Choroid plexus epithelial cell (primary cell): ENCODE measurements at places on chromosomes 1 and 21.

GRCh38 chr1:95127380-95127779 is 10.2 kb downstream of the TLCD4 start:
- no peak for DNase-seq

DNA sequence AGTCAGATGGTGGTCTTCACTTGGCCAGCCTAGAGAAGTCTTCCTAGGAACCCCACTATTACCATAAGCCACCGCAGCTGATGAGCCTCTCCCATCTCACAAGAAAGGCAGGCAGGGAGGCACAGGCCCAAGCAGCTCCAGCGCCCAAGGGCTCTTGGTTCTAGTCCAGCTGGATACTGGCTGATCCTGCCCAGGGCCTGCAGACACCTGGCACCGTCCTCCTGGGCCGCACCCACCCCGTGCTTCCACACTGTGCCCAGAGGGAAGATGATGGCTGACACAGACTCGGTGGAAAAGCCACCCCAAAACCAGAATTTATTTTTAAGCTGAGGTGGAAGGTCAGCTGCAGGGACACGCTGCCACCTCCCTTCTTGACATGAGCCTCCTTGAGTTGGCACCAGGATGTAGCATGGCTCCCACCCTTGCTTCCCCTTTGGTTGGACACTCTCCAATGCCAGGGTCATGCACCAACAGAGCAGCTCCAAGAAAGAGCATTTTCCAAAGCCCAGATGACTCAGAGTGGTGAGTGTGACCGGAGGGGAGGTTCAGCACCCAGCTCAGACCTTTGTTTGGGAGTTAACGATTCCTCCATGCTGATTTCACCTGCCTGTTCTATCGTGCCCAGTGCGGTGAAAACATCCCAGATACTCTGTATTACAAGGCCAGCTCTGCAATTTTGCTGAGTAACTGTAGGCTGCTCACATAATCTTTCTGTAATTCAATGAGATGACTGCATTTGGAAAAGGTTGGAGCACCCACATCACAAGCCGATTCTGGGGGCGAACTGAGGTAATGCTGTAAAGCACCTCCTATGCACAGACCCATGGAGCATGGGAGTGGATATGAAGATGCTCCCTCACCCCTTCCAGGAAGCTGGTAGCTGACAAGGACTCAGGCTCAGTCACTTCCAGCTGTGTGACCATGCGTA is 63.1 kb upstream of the SLC2A1 start:
- no peak for DNase-seq

- DNase-seq = no peak
Measured at GRCh38 chr1:105872817-105873216, 1183.7 kb upstream of the PRMT6 start.

DNA sequence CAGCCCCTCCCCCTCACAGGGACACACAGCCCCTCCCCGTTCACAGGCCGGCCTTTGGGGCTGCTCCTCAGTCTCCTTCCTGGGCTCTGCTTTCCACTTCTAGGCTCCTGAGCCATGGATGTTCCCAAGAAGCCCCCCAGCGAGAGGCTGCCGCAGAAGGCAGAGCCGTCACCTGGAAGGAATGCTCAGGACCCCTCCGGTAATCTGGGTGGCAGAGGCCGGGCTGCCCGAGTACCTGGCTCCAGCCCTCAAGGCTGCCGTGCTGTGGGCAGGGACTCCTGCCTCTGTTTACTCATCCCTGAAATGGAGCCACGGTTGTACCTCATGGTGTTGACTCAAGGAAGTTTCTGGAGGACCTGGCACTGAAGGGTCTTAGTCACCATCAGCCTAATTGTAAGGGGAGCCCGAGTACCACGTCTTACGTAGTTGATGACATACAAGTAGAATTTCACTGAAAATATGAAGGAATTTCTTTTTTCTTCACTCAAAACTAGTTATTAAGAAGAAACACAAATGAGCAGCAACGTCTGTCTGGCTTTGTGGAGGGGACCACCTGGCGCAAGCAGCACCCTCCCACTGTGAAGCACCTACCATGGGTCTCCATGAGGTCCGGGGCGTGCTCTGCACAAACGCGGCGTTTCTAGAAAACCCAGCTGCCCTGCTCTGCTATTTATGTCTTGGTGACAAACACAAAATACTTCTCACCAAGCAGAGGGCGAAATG is 33.7 kb downstream of the PRDM15 start:
- no peak for DNase-seq

DNA sequence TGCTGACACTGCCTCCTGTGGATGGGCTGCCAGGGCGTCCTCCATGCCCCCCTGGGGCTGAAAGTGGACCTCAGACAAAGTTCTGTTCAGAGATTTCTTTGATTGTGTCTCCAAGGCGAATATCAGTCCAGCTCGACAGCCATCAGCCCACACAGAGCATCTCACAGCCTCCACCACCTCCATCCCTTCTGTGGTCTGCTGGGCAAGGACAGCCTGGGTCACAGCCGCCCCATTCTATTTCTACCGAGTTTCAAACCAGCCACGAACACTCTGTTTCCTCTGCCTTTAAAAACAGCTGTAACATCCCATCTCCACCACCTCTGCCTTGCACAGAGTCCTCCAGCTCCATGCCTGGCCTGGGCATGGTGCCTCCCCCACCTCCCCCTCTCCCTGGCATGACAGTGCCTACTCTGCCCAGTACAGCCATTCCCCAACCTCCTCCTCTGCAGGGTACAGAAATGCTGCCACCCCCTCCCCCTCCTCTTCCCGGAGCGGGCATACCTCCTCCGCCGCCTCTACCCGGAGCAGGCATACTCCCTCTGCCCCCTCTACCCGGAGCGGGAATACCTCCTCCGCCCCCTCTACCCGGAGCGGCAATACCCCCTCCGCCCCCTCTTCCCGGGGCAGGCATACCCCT is 115.5 kb downstream of the FMN2 start:
- DNase-seq = no peak

- DNase-seq = no peak
Measured at GRCh38 chr1:214440219-214440965, 111.0 kb downstream of the PTPN14 start.

DNA sequence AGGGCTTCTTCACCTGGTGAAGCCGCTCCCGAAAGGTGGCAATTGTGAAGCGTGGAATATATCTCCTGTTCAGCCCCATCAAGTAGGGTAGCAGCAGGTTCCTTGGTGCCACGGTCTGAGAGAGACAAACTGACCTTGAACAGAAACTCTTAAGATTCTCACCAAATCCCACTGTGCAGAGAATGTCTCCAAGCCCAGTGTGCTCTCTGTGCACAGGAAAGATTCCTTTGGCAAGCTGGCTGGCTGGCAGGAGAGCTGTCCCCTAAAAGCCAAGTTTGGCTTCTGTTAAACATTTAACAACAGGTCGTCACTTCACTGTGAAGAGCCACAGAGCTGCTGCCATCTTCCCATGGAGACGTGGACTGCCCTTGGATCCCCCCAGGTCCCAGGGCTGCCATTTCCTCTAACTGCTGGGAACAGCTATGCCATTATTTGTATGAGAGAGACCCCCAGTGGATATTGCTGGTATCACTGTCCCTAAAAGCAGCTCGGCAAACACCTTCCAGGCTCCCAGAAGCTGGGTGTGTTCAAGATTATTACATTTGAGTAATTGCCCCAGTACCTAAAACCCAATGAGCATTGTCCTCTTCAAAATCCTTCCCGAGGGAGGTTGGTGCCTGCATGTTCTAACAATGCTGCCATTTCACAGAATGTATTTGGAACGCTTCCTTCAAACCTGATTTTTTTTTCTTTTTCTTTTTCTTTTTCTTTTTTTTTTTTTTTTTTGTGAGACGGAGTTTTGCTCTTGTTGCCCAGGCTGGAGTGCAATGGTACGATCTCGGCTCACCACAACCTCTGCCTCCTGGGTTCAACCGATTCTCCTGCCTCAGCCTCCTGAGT is 71.8 kb downstream of the CD58 start:
- DNase-seq = peak; percentile 80

GRCh38 chr21:18382141-18382540 is 21.4 kb downstream of the TMPRSS15 start:
- no peak for DNase-seq

DNA sequence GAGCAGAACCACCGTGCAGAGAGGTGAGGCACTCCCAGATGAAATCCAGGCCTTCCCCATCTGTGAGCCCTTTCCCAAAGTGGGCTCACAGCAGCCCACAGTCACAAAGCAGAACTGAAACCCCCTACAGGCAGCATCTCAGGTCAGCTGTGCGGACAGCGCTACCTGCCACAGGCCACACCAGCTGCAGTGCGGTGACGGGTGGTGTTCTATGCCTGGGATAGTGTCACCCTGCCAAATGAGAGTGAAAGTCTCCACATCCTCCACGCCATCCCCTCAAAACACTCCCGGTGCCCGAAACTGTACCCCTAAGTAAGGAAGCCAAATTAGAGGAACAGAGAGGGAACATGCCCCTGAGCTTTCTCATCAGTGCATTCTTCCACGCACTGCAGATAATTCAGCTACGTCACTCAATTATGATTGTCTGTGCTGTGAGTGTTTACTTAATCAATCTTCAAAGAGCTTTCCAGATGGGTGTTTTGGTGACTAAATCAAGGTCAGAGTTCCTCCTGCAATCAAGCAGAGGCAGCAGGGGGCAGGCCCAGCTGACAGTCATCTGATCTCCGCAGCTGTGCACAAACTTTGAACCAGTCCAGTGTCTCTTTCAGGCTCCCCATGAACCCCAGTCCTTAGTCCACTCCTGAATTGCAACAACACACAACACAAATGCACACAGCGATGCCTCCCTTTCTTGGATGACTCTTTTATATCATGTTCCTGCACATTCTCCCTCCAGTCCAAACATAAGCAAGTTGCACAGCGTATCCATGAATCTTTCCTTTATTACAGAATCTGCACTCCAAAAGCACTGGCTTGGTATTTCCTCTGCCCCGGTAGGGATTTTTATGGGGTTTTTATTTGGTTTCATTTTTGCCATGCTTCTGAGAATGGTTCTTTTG is 150.0 kb downstream of the TOMM20 start:
- DNase-seq = peak; percentile 95

- no peak for DNase-seq
Measured at GRCh38 chr1:157150631-157151030, 12.4 kb upstream of the ETV3 start.

GRCh38 chr1:165281207-165281901 is 75.2 kb downstream of the LMX1A start:
- no peak for DNase-seq

GRCh38 chr1:112704391-112704933 is 2.5 kb downstream of the RHOC start:
- DNase-seq = no peak

GRCh38 chr21:15159382-15160020 is 94.7 kb upstream of the NRIP1 start:
- DNase-seq = peak; percentile 63

DNA sequence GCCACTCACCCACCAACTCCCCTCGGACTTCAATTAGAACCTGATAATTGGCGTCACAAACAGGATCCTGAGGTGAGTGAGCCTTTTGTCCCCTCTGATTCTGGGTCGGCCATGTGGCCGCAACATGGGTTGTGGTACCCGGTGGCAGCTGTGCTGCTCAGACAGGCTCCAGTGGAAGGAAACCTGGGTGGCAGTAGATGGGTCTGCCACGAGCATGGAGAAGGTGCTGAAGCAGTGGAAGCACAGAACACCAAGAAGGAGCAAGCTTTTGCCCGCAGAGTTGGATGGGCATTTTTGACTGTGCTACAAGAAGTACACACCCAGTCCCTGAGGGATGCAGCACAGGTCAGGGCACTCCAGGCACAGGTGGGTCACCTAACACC is 16.5 kb upstream of the UBE2U start:
- no peak for DNase-seq

- peak; percentile 19 for DNase-seq
Measured at GRCh38 chr1:40745176-40745575, 38.4 kb upstream of the KCNQ4 start.

DNA sequence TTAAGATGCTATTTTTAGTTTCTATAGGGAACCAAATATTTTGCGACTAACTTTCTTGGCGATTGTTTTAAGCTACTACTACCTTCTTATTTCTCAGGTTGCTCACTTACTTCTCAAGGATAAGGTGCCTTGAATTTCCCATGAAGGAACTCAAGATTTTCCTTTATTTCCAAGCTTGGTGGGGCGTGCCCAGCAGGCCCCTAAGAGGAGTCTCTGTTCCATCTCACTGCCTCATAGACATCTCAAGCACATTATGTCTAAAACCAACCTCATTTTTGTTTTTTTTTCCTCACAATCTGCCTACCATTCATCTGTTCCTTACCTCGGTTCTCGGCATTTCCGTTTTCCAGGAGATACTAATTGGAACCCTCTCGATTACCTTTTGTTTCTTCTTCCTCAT is 421.9 kb downstream of the DISC1 start:
- no peak for DNase-seq

- DNase-seq = no peak
Measured at GRCh38 chr1:205780335-205780734, 5.1 kb upstream of the RAB29 start.

GRCh38 chr1:20302108-20302471 is 11.4 kb downstream of the VWA5B1 start:
- DNase-seq = no peak

DNA sequence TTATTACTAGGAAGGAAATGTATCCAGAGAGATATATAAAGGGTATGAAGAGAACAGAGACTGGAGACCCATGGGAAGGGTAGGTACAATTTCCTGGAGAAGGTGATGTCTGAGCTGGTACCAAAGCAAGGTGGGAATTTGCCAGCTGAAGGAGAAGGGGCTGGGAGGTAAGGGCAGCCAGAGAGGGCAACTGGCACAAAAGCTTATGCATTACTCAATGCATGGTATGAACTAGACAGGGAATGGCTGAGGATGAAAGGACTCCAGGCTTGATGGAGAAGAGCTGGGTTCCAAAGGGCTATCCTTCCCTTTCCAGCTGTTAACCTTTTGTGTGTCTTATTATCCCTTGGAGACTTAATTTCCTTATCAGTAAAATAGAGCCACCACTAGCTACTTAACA is 113.6 kb upstream of the GADD45A start:
- DNase-seq = no peak

DNA sequence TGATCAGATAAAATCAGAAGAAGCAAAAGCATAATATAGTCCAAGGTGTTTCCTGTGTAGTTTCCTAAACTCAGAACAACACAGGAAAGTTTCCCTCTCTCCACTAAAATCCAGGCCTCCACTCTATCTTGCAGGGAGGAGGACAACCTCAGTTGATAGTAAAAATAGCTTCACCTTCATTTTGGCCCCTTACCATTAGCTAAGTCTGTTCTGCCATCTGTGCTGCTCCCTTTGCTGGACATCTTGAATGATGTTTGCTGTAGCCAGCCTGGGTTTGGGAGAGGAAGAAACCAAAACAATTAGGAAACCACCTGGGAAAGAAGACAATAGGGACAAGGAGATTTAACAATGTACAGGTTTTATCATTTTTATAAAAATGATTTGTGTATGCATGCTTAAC is 18.6 kb downstream of the DCAF8 start:
- DNase-seq = no peak

GRCh38 chr1:214364386-214364785 is 83.4 kb downstream of the SMYD2 start:
- DNase-seq = no peak

DNA sequence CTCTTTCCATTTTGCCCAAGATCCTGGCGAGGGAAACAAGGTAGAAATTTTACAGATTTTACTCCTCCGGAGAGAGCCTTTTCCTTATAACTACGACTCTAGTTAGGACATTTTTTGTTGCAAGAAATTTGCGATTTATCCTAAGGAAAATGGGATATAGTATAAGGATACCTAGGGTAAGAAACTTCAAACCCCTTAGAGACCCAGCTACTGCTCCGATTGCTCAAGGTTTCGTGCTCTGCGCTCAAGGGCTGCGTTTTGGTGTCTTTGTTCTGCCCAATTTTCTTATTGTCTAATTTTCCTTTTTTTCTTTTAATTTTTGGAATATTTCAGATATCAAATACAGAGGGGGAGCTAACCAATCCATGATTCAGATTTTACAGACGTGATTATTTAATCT is 1.5 kb downstream of the TTC3 start:
- DNase-seq = no peak

- no peak for DNase-seq
Measured at GRCh38 chr1:109396871-109397580, 692 bp downstream of the SORT1 start.
